ENCODE measurements at places on chromosomes 2 and 18.

GRCh38 chr2:27884601-27885000 lies 5.6 kb downstream of the RBKS start:
- no peak for DNase-seq

DNA sequence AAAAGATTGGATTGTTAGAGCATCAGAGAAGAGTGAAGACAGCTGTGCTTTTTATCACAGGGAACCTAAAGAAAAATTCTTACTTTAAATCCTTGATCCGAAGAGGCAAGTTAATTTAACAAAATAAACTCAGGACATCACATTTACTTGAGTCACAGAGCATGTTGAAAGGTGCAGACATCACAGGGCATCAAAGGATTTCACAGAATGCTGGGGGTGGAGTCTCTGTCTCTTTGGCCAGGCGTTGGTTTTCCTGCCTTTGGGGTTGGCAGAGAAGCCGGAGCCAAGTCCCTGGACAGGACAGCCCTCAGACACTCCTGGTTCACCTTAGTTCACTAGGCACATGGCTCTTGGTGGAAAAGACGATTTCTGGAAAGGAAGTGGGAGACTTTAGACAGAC lies 56.3 kb downstream of the SH3RF3 start:
- no peak for DNase-seq

DNA sequence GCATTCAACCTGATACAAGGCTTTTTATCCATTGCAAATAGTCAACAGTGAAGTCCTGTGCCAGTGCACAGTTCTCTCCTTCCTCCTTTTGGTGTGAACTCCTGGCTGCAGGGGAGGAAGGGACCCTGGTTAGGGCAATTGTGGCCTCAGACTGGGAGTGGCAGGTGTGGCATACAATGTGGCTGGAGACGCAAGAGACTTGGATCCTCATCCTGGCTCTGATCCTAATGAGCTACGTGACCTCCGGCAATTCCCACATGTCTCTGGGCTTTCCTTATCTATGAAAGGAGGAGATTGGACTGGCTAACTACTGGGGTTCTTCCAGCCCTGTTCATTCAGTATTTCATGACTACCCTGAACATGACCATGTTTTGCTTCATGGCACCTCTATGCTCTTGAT lies 10.5 kb upstream of the IL1A start:
- DNase-seq, result no peak

DNA sequence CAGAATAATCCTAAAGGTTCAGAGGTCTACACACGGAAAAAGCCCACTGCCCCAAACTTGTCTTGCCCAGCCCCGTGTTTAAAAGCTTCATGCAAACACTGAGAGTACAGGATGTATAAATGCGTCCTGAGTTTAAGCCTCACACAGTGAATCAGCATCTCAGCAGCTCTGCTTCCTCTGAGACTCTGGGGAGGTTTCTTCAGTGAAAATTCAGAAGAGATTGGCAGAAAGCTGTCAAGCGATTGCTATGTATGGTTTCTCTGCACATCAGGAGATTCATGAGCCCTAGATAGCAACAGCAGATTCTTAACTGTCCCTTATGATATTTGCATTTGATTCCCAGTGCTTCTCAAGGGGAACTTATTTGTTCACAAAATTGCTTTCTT lies 27.1 kb downstream of the CRACDL start:
- DNase-seq, result no peak

- no peak for DNase-seq
Measured at GRCh38 chr2:24456599-24457556, 34.2 kb upstream of the NCOA1 start.

GRCh38 chr18:33571998-33572787 lies 5.8 kb upstream of the ASXL3 start:
- no peak for DNase-seq

DNA sequence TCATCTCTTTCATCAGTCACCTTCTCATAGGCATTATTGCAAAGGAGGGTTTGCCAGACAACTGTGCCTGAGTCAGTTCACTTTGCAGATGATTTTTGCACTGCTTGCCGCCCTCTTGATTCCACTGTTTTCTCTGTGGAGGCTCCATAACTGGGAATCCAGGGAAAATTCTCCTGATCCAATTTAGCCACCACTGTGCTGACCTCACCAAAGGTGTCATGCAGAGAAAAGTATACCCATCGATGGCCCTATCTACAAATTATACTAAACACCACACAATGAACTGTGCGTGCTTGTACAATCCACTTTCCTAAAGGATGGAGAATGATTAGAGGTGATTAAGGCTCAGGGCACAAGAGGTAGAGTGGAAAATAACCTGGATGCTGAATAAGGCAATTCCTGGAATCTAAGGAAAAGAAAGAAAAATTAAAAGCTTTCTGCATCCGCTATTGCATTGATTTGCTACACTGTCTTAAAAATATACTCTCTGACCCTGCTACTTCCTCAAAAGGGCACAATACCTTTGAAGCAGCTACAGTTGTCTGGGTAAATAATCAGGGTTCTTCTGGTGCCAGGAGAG lies 409.4 kb downstream of the RIT2 start:
- no peak for DNase-seq

- DNase-seq, result no peak
Measured at GRCh38 chr2:189083106-189083505, 96.5 kb downstream of the COL5A2 start.

DNA sequence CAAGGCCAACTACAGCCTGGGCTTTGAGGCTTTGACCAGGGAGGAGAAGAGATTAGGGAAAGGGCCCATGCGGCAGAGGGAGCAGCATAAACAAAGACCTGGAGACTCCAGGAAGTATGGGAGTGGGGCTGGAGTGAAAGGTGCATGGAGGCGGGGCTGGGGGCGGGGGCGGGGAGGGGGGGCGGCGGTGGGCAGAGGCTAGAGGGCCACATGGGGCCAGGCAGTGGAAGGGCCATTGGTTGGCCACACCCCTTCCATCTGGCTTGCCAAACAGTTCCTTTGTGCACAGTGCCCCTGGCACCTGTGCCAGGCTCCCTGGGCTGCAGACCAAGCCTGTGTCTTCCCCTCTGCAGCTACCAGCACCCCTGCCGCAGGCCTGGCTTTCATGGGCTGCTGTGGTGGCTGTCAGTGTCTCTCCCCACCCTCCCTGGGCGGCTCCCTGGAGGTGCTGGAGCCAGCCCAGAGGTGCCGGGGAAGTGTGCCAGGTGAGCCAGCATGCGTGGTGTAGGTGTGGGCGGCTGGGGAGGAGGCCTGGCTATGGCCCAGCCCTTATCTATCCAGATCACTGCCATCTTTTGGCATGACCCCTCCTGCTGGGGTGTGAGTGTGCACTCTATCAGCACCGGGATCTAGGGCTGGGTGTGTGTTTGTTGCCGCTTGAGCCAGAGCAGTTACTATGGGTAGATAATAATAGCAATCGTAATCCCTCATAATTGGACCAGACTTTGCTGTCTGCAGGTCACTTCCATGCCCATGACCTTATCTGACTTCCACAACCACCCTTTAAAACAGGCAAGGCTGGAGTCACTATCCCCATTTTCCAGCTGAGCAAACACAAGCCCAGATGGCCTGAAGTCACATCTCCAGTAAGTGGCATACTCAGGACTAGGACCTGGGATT lies 30.5 kb downstream of the DNMT3A start:
- DNase-seq, result no peak

GRCh38 chr2:95063086-95063958 lies 37.8 kb downstream of the MAL start:
- no peak for DNase-seq

DNA sequence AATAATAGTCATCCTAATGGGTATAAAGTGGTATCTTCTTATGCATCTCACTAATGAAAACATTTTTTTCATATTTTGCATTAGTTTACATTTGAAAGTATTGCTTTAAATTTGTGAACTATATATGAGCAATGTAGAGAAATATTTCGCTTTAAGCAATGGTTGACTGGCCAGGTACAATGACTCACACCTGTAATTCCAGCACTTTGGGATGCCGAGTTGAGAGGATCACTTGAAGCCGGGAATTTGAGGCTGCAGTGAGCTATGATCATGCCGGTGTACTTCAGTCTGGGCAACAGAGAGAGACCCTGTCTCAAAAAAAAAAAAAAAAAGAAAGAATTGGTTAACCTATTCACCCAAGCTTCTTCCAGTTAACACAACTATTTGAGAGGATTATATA lies 15.1 kb downstream of the ZCCHC2 start:
- no peak for DNase-seq

GRCh38 chr2:240559286-240559685 lies 871 bp upstream of the DUSP28 start:
- no peak for DNase-seq

GRCh38 chr2:176128982-176129796 lies at the start of gene HOXD8:
Gene HOXD8, plus strand, starts transcription at chr2:176129705. Its CDS starts 662 bp downstream, at chr2:176130367.
- DNase-seq, result no peak

- no peak for DNase-seq
Measured at GRCh38 chr2:239263669-239264491, 136.9 kb downstream of the HDAC4 start.

- no peak for DNase-seq
Measured at GRCh38 chr2:176178038-176178756, 10.3 kb upstream of the HOXD1 start.

- no peak for DNase-seq
Measured at GRCh38 chr2:177669625-177670330, 277.2 kb downstream of the AGPS start.

DNA sequence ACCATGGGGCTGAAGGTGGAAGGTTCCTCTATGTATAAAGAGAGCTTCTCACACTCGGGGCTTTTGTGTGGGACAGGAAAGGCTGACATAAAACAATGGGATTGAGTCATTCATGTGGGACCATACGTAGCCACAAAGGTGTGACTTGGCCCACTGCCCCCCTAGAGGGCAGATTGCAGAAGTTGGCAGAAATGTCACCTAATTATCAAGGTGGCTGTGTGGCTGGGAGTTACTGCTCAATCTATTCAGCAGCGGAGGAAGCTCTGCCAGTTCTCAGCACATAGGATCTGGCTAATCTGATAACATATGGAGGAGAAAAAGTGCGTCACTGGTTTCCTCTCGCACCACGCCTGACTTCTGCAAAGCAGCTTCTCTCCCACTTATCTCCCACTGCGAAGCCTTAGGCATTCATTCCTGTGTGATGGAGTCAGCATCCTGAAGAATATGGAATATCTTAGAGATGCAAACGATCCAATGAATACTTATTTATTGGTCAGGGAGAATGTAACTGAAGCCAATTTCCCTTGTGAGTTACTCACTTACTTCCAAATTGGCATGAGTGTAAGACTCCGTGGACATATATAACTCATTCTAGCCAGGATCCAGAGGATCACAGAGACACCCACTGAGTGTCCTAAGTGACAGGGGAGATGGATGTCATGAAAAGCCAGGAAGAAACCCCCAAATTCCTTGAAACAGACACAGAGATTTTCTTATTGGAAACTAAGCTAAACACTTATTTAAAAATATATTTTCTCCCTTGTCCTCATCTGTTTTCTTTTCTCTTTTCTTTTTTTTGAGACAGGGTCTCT lies 344.8 kb downstream of the TGIF1 start:
- no peak for DNase-seq

GRCh38 chr18:58496231-58496630 lies 132.7 kb downstream of the ALPK2 start:
- no peak for DNase-seq

DNA sequence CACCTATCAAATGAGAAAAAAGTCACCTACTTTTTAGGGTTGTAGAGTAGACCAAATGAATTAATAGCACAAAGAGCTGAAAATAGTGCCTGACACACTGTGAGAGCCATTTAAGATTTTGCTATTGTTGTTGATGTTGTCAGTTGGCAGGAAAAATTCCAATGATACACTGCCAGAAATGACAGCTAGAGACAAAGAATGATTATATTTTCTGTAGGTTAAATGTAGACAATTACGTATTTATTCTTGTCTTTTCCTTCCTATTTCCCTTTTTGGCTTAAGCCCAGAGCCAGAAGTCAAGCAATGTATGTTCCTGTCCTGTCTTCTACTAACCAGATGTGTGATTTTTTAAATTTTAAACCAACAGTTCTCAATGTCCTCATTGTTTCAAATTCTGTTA lies 17.2 kb downstream of the NRXN1 start:
- DNase-seq, result no peak

DNA sequence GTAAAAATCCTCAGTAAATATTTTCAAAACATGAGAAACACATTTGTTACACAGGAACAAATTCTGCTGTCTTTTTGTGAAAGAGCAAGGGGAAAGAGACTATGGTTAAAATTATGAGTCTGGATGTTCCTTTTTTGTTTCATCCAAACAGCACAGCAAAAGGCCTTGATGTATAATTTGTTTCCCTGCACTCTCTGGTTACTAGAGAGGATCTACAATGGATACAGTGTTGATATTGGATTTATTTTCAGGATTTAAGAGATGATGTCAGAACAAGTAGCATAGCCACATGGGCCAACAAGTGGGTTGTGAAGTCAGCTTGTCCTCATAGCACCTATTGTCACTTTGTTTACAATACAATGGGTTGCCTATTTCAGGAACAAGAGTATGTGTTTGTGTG lies 11.3 kb upstream of the ERBB4 start:
- DNase-seq, result no peak

DNA sequence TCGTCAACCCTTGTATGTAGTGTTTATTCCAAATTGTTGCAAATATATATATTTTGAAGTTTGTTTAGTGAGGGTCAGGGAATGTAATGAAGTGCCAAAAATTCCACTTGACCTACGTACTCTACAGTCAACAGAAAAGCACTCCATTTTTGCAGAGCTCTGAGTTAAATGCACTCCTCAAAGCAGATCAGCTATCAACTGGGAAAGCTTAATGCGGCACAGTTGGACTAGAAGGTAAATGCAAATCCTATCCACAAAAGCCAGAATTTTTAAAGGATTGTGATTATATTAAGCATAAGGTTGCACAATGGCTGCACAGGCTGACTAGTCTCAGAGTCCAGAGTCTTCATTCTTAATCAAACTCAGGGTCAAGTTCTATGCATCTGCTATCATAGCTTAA lies 577.1 kb downstream of the ARHGAP15 start:
- DNase-seq, result no peak

DNA sequence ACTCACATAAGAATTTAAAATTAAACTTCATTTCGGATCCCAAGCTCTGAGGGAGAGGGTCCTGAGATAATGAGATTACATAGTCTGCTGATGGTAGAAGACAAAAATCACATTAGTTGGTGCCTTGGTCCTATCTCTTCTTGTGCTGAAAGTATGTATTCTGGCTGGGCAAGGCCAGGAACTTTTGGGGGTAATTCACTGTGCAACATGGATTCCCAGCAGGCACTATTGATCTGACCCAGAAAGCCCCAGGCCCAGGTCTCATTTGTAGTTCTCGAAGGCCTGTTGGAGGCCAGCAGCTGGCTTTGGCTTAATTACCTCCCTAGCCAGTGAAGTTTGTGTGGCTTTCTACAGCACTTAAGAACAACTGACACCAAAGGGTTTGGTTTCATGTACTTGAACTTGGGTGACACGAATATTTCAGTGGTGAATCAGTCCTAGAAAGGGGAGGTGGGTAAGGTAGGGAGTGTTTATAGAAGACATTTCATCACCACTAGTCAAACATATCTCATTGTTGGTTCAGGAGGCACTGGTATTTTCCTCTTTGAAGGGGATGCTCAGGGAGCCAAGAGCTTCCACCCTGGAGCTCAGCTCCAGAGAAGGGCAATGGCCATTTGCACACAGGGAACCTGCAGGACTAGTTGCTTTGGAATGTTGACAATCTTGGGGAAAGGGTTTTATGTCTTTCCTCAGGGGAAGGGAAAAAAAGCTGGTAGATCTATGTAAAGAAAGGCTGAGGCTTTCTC lies 217.8 kb downstream of the OSR1 start:
- DNase-seq, result no peak

GRCh38 chr2:79936715-79937114 lies 367.8 kb downstream of the LRRTM1 start:
- DNase-seq, result no peak
